ENCODE measurements at places on chromosomes 7 and 10.

GRCh38 chr10:86450806-86451603 lies 70.6 kb downstream of the WAPL start:
- no peak for DNase-seq

DNA sequence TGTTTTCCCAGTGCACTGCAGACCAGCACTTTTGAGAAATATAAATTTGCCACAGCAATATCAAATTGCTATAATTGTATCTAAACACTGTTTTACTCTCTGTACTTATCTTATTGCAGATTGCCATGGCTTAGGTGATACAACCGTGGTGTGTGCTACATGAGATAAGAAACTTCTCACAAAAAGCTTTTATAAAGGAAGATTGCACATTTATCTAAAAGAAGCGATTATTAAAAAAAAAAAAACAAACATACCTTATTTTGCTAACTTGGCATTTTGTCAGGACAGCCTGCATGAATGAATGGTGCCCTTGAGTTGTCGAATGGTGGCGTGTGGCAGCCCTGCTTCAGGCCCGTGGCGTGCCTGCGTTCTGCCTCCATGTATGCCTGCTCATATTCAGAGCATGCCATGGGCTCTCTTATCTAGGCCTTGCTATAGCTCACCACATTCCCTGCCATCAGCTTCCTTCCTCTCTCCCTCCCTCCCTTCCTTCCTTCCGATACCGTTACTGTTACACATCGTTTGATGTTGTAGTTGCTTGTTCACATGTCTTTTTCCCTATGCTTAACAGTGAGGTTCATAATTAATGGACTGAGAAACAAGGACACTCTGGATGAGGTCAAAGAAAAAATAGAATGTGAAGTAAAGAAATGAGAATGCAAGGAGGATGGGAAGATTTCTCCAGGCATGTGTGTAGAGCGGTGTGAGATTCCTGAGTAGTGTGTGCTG lies 34.9 kb downstream of the PRKAR2B start:
- no peak for DNase-seq

- no peak for DNase-seq
These were observed 27.3 kb downstream of the ANTXRL start for GRCh38 chr10:46314071-46314470.

- no peak for DNase-seq
These were observed 19.5 kb upstream of the KCTD7 start for GRCh38 chr7:66609176-66609575.

- DNase-seq: no peak
These were observed 24.6 kb downstream of the SCRN1 start for GRCh38 chr7:29965030-29965429.

DNA sequence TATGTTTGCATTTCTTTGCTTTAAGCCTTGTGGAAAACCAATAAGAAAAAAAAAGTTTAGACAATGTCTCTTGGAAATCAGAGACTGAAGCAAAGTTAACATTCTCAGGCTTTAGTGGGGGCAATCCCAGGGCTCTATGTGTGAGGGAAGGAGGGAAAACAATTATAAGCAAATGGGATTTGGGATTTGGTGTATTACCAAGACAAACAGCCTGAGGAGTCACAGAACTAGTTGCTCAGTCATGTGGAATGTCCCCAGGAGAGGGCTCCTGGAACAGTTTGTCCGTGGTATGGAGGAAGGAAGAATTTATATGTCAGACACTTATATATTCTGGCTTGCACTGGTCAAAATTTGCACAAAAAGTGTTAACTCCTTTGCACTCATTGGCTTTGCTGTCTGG lies 562.9 kb upstream of the TPK1 start:
- DNase-seq: peak; percentile 11

GRCh38 chr10:132988988-132989387 lies 46.6 kb upstream of the CFAP46 start:
- no peak for DNase-seq

DNA sequence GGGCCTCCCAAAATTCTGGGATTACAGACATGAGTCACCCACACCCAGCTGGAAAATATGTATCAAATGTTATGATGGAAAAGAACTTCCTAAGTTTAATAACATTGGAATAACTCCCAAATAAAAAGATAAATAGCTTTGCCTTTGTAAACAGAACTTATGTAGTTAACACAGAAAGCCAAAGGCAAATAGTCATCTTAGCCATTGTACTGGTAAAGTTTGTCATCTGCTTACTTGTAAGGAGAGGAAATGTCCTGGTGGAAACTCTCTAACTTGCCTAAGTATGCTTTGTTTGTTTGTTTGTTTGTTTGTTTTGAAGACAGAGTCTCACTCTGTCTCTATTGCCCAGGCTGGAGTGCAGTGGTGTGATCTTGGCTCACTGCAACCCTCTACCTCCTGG lies 23.8 kb upstream of the TPST1 start:
- no peak for DNase-seq

DNA sequence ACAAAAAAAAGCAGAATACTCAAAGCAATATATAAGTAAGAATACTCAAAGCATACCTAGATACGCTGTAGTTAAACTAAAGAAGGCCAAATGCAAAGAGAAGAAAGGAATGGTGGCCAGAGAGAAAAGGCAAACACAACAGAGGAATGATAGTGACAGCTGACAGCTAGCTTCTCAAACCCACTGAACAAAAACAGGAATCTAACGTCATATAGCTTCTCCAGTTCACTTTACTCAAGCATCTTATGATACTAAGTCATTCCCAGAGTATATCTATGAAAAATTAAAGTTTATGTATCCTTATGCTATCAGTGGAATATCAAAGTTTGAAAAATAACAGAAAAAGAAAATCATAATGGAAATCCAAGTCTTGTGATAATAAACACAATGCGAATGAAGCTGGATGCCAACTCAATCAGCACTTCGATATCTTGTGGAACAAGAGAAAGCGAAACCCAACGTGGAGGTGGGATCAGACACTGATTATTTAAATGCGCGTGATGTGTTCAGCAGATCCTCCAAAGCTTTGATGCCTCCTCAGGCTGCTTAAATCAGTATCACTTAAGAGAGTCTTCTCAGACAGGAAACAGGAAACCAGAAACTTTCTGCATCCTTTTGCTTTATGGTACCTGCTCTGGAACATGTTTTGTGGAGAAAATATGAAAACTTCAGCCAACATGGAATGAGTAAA lies 102.8 kb downstream of the PIP4K2A start:
- DNase-seq: no peak

- no peak for DNase-seq
These were observed 10.6 kb downstream of the IFIT5 start for GRCh38 chr10:89425000-89425399.

DNA sequence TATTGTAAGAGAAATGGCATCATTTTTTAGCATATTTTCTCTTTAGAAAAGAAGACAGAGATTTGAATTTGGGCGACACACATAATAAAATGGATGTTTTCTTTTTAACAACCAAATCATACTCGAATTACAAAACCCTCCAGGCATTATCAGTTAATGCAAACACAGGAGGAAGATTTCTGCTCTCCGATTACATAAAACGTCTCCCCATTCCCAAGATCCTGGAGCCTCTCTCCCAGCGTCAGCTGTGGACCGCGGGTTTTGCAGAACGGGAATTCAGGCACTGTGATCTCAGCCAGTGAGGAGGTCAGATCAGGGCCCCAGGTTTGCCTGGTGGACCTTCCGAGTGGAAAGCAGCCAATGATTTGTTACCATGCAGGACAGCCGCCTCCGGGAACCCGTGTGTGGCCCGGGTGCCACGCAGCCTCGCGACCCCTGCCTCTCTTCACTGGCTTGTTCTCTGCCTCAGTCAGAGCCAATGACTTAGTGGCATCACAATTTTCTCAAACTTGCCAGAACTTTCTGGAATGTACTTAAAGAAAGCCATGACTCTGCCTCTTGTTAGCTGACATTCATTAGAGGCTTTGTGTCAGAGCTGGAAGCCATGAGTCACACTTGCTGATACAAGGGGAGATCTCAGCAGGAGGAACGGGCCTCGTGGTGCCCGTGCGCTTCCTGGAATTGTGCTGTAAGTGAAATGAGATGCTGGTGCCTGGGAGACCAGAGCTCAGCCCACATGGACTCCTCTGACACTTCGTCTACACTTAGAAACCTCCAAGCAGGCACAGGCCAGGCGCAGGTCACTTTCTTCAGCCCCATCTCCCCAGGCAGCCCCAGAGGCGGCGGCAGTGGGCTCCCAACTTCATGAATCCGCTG lies 246.1 kb downstream of the KLF6 start:
- DNase-seq: no peak

DNA sequence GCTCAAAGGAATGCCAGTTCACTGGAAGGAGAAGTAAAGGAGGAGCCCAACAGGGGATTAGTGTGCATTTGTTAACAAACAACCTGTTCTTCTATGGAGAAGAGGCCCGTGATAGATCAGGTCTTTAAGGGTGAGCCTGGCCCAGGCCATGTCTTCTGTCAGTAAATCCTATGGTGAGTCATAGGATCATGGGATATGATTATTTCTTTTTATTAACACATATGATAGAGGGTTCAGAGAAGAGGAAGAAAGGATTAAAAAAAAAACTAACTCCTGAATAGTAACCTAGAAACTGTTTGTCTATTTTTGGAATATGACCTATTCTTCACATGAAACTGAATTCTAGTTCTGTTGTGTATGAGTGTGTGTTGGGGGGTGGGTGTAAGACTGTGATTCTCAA lies 70.4 kb downstream of the GPR158 start:
- DNase-seq: no peak

GRCh38 chr10:117364110-117364960 lies 10.9 kb downstream of the PDZD8 start:
- no peak for DNase-seq

DNA sequence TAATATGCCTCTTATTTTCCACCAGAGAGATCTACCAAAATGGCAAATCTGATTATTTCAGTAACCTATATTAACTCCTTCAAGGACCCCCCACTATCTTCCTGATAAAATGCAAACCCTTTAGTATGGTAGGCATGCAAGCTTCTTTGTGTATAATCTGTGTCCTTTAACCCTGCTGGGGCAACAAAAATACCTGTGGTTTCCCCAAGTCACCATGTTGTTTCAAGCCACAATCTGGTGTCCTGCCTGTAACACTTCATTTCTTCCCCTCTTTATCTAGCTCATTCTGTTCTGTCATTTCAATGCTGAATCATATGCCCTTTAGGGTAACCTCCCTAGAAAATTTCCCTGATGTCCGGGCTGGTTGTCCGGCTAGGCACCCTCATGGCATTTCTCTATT lies 5.3 kb downstream of the CALCR start:
- no peak for DNase-seq

- no peak for DNase-seq
These were observed 19.2 kb upstream of the PDLIM1 start for GRCh38 chr10:95309958-95310357.

GRCh38 chr10:82206831-82207230 lies 331.8 kb downstream of the NRG3 start:
- no peak for DNase-seq

DNA sequence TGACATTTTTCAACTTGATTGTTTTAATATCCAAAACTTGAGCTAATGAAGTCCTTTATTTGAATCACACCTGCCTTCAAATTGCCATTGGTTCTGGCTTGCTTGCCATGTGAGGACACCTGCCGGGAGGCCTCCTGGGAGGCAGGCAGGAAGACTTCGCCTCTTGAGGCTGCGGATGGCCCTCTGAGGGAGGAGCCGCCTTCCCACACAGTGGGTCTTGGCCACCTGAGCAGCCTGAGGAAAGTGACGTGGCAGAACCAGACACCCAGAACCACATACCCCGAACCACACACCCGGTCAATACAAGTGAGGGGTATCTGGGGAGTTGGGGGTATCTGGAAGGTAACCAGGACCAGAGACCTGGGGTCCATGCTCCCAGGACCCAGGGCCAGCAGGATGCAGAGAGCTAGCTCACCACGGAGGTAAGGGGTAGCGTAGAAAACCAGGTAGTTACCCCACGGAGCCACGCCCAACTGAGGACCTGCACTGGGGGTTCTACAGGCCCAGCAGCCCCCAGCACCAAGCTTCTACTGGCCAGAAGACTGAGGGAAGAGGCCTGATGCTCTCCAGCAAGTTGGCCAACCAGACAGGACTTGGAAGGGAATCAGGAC lies 300.5 kb downstream of the TCERG1L start:
- no peak for DNase-seq

GRCh38 chr10:100725071-100725471 lies 20.3 kb upstream of the PAX2 start:
- DNase-seq: no peak

- no peak for DNase-seq
These were observed 128.7 kb upstream of the RHEB start for GRCh38 chr7:151648429-151648828.

- DNase-seq: no peak
These were observed 112.5 kb downstream of the SVIL start for GRCh38 chr10:29522061-29522855.

- no peak for DNase-seq
These were observed 155.0 kb downstream of the BMPER start for GRCh38 chr7:34060196-34060947.

GRCh38 chr10:131755200-131755599 lies 145.6 kb upstream of the PPP2R2D start:
- no peak for DNase-seq

- DNase-seq: no peak
These were observed 36.3 kb upstream of the GOT1 start for GRCh38 chr10:99466632-99467223.

DNA sequence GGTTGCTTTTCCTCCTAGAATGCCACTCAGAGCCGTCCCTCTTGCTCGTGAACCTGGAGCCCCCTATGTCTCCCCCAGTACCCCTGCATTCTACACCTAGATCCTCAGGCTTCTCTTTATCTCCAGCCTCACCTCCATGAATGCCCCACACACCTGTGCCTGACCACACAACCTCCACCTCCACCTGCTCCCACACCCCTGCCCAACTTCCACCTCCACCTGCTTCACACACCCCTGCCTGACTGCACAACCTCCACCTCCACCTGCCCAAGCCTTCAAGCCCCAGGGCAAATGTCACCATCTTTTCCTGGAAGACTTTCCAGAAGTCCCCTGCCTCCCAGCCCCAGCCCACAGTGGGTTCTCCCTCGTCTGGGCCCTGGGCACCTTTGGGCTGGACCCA lies 6.9 kb upstream of the LFNG start:
- no peak for DNase-seq

- DNase-seq: no peak
These were observed 283.3 kb upstream of the PRKCQ start for GRCh38 chr10:6863381-6863780.

DNA sequence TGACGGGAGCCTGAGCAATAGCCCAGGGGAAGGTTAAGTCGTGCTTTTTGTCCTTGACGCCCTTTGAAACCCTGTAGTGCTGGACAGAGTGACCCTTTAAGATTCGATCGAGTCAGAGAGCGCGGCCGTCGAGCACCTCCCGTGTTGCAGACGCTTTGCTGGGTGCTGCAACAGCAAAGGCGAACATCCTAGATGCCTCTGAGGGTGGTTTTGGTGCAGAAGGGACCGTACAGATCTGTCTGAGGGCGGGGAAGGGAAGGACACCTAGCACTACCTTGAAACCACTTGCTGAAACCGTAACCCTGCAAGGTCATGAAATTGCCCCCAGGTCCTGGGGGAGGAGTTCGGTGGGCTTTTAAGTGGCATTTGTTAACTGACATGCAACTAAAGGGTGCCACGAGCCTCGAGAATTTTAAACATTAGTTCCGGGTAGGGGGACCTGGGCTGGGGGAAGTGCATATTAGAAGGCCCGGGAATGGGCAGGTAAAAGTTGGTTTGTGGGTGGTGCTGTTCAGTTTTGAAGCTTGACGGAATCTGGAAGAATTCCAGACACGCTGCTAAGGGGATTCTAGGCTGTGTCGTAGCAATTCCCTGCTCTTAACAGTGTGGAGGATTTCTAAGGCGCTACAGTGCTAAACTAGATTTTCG lies 786 bp downstream of the ATP5F1C start:
- no peak for DNase-seq

- DNase-seq: no peak
These were observed 153.4 kb downstream of the GRID1 start for GRCh38 chr10:86213148-86213547.

Measured in muscle of arm (tissue), 14 donors.